ENCODE measurements at places on chromosomes 3 and 15.

DNA sequence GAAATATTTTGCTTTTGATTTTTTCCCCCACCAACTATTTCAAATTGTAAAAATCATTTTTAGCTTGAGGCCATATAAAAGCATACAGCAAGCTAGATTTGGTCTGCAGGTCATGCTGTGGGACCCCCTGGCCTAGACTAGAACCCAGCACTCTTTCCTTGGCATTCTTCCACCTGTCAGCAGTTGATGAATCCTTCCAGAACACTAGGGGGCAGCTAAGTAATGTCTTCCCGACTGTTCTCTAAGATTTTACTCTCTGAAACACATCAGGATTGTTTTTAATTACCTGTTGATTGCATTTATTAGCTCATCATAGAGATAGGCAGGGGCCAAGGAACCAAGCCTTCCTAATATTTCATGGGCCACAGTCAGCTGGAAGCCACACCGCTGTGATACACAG is 174.5 kb downstream of the CACNA1D start:
- no peak for DNase-seq

GRCh38 chr3:128177865-128178264 is 24.6 kb downstream of the EEFSEC start:
- no peak for DNase-seq

DNA sequence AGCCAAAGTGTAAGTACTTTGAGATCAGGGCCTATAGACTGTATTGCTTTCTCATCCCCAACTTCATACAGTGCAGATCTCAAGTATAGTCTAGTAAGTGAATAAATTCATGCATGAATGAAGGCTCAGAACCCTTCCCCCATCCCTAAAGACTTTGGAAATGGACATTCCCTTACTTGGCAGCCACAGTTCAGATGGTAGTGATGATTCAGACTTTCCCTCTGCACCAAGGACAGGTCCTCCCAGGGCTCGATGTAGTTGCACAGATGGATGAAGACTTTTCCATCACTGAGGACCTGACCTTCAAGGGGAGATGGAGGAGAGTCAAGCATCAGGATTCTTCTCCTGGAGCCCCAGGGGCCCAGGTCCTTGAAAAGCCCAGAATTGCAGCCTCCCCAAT is 4.6 kb downstream of the TIMP4 start:
- DNase-seq: no peak

GRCh38 chr3:137035631-137036030 is 77.8 kb downstream of the IL20RB start:
- DNase-seq: no peak

DNA sequence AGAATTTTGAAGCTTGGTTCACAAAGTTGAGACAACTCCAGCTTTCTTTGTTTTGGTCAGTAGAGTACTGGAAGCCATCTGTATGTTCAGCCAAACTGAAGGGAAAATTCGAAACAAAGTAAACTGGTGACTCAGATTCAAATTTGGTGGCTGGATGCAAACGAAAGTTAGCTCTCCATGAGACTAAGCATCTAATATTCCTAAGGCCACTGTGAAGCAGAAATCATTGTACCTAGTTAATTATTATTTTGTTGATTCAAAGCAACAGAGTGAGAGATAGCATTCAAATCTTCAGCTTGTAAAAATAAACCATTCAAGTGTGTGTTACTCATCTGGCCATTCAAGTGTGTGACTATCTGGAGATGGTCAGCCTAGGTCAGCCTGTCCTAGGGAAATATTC is 42.1 kb downstream of the NR2F2 start:
- no peak for DNase-seq

DNA sequence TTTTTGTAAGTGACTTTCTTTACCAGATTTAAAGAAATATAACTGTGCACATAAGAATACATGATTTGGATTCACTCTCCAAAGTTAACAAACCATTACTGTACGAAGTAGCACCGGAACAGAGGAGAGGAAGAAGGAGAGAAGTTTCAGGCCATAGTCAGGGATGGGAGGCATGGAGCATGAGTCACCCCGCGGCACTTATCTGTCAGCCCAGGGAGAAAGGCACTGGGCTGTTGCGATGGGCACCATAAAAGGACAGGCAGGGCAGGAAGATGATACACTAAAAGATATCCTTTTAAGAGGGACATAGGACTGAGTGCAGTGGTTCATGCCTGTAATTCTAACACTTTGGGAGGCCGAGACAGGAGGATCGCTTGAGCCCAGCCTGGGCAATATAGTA is 37.0 kb downstream of the TTC23 start:
- DNase-seq: no peak

GRCh38 chr3:100089812-100090668 is 24.3 kb downstream of the FILIP1L start:
- DNase-seq: no peak

DNA sequence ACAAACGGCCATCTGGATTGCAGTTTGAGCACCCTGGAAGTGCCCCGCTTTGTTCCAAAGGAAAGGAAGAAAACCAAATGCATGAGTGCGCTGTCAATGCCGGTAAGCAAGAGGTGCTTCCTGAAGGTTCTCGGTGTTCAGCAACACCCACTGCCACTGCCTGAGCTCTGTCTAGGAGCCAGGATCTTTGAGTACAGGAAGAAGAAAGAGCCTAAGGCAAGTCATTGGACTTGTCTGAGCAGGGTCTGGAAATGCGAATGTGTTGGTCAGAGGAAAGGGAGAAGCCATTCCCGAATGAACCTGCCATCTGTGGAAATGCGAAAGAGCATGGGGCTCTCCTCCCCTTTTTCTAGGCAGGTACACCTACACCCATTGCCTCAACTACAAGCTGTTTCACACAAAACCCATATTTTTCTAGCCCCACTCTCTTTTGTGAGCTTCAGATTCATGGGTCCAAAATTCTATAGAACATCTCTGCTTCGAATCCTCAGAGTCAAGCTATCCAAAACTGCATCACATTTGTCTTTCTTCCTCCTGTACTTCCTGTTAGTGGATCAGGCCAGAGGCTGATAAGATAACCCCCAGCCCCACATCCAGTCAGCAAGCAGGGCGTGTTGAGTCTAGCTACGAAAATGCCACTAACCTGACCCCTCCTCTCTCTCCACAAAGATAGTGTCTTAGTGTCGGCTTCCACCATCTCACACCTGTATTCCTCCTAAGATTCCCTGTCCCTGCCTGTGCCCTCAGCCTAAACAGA is 55.6 kb upstream of the C15orf61 start:
- DNase-seq: no peak

GRCh38 chr3:196835086-196835485 is 32.6 kb upstream of the SENP5 start:
- DNase-seq: no peak

All from NCI-H524 treated with DMSO at 0.1 percent for 48 hours (cell line).